ENCODE measurements at places on chromosomes 16 and 17.

GRCh38 chr17:1431631-1432104, 24.4 kb downstream of the CRK start:
- DNase-seq = no peak

- no peak for DNase-seq
Observed at GRCh38 chr16:2092866-2093265, 42.8 kb downstream of the PKD1 start.

- DNase-seq = no peak
Observed at GRCh38 chr17:27986805-27987684, 55.4 kb upstream of the NLK start.

DNA sequence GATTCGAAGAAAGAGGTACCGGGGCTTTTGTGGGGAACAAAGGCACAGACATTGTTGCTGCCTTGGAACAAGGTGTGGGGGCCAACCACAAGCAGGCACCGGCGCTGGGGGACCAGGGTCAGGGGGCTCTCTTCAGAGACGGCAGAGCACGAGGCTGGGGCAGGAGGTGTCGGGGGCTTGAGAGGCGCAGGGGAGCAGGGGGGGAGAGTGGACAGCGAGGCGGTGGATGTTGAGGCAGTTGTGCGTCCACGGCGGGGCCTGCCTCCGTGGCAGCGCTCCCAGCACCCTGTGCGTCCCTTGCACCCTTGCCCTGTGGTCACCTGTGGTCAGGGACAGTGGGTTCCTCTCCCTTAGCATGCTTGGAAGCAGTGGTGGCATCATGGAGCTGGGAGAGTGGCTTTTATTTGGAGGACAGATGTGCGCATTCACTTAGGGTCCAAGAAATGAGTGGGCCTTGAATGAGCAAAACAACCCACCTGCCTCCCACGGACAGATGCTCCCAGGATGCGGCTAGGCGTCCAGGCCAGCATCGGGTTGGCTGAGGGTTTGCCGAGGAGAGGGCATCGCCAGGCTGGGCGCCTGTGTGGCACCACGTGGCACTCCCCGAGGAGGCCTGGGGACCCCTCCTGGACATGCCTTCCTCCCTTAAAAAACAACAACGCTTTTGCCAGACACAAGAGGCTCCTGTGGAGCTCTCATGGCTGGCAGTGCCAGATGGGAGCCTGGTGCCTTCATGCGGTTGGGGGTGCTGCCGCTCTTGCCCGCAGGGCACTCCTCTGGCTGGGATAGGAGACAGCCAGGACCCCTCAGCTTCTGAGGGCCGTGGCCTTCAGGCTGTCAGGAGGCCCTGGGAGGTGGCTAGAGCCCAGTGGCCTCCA, 113.0 kb downstream of the BANP start:
- no peak for DNase-seq

GRCh38 chr17:79014158-79014758, 4.7 kb upstream of the CANT1 start:
- no peak for DNase-seq

GRCh38 chr17:41688641-41689496, at the start of gene EIF1:
EIF1 (plus strand) TSS chr17:41688885; CDS start chr17:41689039, 154 bp downstream.
- DNase-seq = peak; percentile 100
